ENCODE measurements at places on chromosomes 6 and 20.

- no peak for DNase-seq
These were observed 3.2 kb downstream of the RAB44 start for GRCh38 chr6:36700831-36701230.

- peak; percentile 59 for DNase-seq
These were observed 864 bp upstream of the CEBPB start for GRCh38 chr20:50189681-50190250.

GRCh38 chr6:41523915-41524633 lies 22.1 kb upstream of the FOXP4 start:
- no peak for DNase-seq

DNA sequence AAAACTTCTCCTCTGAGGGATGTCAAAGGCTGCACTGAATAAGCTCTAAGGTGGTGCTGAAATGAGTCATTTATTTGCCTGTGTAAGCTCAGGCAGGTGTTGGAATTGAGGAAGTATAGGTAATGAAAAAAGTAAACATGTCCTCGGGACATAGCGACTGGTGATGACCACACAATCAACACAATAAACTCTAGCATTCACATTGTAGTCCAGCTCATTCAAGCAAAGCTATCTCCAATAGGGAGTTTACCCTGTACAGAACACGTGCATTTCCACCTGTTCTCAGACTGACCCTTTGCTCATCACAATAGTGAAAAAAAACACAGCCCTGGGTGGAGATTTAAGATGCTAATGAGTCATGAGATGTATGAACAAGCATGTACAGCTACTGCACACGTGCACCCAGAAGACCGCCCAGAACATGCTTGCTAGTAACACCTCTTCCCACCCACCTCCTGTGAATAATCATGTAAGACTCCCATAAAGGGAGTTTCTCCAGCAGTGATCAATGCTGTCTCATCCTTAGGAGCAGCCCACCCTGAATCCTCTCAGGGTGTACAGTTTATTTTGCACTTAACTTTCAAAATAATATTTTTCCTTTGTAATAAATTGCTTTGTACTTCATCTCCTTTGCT lies 33.0 kb upstream of the POU5F1 start:
- peak; percentile 95 for DNase-seq

- no peak for DNase-seq
These were observed 664.2 kb downstream of the QKI start for GRCh38 chr6:164078532-164079274.

DNA sequence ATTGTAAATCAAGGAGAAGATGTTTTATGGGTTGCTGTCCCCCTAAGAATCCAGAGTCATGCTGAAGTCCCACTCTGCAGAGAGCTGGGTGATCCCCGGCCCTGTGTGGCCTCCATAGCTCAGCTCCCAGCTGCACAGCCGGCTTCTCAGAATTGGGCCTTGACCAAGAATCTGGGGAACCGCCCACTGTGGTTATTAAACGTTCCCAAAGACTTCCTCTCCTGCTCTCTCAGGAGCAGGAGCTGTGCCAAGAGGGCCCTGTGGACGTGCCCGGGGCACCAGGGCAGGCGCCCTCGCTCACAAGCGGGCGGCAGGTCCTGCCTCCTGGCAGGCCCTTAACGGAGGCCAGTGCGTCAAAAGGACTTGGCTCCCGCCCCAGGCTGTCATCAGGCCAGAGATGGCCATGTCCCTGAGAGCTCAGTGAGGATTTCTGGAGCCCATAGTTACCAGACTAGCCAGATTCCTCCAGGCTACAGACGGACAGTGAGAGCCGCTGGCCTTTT lies 30.4 kb downstream of the ZC3H12D start:
- DNase-seq, result peak; percentile 59

DNA sequence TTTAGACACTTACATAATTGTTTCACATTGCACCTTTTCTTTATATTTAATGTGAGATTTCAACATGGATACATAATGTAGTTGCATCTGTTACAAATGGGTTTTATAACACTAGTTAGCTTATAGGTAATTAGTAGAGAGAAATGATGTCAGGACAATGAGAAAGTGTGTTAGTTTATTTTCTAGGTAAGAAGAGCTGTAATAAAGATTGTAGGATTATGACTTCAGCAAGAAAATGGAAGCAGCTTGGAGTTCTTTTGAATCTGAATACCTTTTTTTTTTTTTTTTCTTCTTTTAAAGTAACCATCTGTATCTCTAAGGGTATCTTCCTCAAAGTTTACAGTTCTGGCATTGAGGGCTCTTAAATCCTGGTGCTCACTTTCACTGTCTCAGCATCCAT lies 35.3 kb downstream of the CD2AP start:
- peak; percentile 37 for DNase-seq

- DNase-seq, result peak; percentile 92
These were observed 25.0 kb upstream of the ABT1 start for GRCh38 chr6:26571592-26572296.

DNA sequence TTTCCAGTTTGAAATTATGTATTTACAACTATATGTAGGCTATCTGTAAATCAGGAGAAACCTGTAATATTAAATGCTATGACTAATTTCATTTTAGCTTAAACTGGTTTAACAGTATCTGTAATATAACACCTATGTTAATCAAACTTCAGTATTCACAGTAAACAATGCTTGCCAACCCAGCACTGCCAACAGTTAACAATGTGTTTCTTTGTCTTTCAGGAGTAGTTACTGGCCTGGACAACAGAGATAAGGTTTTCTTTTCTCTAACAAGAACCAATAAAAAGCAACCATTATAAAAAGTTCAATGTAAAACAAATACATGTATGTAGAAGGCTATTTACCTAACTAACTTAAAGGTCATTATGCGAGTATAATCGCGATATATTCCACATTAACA lies 158.8 kb downstream of the CDK19 start:
- peak; percentile 7 for DNase-seq

DNA sequence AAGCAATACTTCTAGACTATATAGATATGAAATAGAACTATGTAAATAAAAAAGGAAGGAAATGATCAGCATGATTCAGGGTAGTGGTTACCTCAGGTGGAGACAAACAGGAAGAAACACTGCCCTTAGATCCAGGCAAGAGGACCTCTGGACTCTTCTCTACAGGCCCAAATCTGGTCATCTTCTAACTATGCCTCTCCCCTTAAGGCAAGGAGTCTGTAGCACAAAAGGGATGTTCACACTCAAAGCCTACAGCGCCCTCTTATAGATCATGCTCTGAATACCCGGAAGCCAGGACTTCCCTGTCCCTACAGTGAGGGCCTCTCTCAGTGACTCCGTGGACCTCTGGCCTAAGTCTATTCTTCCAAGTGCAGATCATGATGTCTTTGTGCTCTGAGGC lies 30.4 kb upstream of the HIVEP2 start:
- DNase-seq, result no peak
